ENCODE measurements at places on chromosomes 3 and 15.

- DNase-seq = no peak
Measured at GRCh38 chr15:40358471-40359353, 693 bp downstream of the DISP2 start.

DNA sequence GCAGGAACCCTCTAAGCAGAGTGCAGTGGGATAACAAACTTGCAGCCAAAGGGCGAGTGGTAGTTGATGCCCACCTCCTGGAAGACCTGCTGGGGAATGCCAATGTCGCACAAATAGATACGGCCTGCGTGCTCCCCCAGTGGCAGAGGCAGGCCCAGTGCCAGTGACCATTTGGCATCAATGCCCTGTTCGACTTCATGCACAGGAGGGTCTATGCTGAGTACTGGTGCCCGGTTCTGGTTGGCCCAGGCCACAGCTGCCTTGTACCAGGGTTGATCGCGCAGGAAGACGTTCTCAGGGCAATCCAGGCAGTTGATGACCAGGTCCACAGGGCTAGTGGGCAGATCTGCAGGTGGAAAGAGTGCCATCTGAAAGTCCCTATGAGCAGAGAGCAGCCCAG, 17.0 kb downstream of the CLK3 start:
- DNase-seq = no peak

- DNase-seq = no peak
Measured at GRCh38 chr15:75675579-75676404, 28.1 kb downstream of the SNX33 start.

DNA sequence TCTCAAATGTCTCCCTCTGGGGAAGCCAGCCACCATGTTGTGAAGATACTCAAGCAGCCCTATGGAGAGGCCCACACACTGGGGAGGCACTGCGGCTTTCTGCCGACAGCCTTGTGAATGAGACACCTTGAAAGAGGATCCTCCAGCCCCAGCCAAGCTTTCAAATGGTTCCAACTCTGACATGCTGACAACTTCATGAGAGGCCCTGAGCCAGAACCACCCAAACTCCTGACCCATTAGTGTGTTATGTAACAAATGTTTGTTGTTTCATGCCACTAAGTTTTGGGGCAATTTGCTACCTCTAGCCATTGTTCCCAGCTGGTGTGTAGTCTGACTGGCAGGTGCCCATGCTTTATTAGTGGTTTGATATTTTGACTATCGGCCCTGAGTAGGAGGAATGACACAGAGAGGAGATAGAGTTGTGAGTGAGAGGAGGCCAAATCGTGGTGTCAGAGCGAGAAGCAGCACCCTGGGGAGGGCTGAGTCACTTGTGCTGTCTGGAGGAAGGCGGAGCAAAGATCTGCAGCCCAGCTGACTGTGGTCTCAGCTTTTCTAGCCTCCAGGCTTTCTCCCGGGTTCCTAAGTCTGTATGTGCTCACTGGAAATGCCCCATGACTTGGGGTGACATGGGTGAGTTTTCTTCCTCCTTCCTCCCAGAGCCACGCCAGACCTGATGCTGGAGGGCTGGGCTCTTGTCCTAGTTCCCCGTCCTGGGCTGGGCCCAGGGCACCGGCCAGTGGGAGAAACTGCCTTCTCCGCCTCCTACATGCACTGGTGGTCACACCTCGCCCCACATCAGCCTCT, 56.7 kb upstream of the BLM start:
- peak; percentile 77 for DNase-seq

DNA sequence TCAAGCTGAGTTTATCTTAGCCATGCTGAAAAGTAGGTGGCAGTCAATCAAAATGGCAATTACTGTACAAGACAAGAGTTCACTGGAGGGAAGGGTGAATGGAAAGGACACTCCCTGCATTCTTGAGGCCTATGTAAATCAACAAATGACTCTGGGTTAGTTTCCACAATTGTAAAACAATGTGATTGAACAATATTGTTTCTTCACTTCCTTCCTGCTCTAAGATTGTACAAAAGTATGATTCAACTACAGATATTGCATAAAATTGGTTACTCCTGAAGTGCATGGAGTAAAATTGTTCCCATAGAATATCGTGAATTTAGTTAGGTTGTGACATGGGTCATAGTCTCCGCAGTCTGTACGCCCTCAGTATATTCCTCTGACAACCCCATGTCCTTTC, 277.6 kb downstream of the LPP start:
- DNase-seq = no peak
